ENCODE measurements at places on chromosomes 1 and 21.

DNA sequence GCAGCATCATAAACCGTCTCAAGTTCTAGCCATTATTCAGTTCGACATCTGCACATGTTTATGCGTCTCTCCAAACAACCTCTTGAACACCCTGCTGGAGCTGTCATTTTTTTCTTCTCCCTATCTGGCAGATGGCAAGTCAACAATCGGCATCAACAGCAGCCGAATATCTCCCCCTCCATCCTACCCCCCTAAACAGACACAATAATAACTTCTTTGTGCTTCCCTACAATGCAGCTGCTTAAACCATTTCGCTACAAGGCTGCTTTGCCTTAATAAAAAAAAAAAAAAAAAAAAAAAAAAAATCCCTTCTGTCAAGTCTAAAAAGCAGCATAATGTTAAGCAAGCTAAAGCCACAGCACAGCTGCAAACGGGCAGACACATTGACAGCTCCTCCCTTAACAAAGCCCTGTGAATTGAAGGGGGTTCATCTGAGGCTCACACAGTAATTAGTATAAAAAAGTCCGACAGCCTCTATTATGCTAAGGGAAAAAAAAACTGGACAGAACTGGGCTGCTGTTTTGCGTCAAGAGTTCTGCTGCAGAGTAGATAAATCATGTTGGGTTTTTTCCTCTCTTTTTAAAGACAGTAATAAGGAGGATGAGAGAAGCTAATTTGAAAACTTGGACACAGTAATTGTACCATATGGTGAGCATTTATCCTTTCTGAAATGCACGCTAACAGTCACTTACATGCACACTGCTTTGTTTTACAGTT is 136.4 kb downstream of the AKT3 start:
- no peak for DNase-seq

DNA sequence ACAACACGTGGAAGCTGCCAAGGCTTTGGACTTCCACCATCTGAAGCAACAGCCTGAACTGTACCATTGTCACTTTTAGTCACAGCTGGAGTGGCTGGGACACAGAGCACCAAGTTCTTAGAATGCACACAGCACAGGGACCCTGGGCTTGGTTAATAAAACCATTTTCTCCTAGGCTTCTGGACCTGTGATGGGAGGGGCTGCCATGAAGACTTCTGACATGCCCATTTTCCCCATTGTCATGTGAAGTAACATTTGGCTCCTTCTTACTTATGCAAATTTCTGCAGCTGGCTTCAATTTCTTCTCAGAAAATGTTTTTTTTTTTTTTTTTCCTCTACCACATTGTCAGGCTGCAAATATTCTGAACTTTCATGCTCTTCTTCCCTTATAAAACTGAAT is 138.6 kb upstream of the BRINP3 start:
- DNase-seq, result no peak

GRCh38 chr1:78044796-78045562 is 787 bp upstream of the GIPC2 start:
- no peak for DNase-seq

DNA sequence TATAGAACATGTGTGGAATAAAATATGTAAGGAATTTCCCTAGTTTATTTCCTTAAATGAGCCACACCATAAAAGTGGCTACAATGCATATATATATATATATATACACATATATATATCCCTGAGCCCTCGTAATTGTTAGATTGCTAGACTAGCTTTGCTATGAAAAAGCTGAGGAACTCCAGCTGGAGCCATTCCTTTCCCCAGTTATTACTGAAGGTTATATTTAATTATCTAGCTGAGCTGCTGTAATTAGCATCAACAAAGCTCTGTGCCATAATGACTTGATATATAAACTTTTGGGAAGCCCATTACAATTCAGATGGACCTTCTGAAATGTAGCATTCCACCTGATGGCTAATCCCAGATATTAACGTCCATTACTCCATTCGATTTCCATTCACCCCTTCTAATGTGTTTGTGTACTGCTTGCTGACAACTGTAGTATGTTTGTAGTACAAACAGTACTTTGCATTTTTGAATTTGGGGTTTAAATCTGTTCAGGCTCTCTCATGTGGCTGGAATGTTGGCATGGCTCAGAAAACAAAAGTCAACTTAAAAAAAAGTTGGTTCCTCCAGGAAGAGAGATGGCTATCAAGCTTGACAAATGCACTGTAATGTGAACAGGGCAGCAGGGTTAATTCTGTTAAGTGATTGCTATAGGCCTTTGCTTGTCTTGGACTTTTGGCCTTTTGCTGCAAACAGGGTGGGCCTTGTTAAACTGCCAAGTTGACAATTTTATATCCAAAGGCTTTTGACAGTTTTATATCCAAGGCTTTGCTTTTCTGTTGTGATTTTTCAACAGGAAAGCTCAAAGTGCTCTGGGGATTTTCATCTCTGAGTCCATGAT is 170.0 kb downstream of the LTN1 start:
- no peak for DNase-seq

DNA sequence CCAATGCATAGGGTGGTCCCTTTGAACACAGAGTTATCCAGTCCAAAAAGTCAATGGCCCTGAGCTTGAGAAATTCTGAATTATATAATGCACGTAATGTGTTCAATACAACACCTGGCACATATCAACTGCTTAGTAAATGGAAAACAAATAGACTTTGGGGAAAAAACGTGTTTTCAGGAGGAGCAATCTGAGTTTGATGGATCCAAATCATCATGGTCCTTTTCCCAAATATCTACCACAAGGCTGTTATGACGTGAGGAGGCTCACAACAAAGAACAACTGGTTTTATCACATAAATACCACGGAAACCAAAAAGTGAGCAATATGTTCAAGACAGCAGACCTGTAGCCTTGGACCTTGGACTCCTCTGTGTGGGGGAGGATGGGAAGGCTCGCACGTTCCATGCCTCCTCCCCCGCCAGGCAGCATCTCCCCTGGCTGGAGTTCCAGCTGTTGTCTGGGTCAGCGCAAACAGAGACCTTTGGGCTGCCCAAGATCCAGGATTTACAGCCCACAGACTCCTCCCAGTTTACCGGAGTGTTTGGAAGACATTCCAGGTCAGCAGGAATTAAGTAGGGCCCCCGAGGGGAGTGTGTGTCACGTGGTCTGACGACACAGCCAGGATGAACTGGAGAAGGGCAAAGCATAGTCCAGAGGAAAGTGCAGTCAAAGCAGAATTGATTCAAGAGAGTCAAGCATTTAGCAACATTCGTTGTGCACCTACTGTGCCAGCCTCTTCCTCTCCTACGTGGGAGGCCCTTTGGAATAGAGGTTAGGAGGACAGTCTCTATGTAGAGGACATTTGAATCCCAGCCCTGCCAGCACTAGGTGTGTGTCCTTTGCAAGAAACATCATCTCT is 32.2 kb upstream of the MED18 start:
- DNase-seq, result no peak

DNA sequence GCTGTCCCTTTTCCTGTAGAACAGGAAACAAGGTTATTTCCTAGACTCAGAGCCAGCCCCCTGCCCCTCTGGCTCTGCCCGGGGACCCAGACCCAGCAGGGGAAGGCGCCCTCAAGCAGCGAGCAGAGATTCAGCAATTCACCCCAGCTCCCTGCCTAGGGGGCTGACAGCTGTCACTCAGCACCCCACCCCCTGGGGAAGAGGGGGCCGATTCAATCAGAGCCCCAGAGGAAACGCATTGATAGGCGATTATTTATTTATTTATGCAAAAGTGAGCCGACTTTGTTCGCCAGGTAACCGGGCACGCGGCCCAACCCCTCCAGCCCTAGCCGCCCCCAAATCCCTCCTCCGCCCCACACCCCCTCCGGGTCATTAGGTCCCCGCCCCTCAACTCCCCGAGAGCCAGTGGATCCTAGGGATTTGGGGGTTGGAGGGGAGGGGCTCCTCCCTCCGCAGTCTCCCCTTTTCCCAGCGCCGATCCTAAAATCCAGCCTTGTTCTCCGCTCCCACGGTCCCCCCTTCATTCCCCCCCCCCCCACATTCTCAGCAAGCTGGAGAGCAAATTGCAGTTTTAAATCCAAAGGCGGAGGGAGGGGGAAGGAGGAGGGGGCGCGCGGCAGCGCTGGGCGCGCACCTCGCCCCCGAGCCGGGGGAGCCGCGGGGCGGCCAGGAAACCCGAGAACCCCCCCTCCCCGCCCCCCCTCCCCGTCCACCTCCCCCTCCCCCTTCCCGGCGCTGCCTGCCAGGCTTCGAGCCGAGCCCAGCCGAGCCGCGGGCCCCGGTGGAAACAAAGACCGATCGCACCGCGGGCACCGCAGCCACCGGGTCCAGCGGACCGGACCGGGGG is 1.3 kb downstream of the AHDC1 start:
- DNase-seq, result peak; percentile 40

Measured in CD4-positive, alpha-beta T cell treated with Interleukin-12 subunit alpha and Interleukin-12 subunit beta, for 1 hour (primary cell).